ENCODE measurements at places on chromosomes 11 and 22.

- DNase-seq: no peak
These were observed 45.5 kb downstream of the MUC6 start for GRCh38 chr11:991034-991433.

GRCh38 chr22:48147831-48148230, 1385.4 kb downstream of the TBC1D22A start:
- DNase-seq: no peak

GRCh38 chr11:133900176-133901105, 55.1 kb upstream of the SPATA19 start:
- no peak for DNase-seq

- no peak for DNase-seq
These were observed 19.9 kb upstream of the APOA1 start for GRCh38 chr11:116857316-116857715.

DNA sequence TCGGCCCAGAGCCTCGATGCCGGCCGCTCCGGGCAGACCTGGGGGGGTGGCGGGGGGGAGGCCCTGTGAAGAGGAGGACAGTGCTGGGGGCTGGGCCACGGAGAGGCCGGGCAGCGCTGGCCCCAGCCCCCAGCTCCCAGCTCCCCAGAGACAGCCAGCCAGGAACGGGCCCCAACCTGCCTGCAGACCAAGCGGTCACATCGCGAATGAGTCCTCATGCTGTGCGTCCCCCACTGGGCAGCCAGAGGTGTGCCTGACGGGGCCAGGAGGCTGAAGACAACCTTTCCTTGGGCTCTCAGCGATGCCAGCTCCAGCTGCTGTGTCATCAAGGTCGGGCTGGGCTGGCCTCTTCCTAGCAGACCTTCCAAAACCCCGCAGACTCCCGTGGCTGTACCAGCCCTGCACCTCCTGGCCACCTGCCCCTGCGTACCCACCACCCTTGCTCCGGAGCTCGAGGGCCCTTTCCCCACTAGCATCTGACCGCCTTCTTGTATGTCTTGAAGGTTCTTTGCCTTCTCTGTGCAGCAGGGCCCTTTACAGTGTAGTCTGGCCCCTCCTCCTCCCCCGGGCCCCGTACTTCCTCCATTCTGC, 88.4 kb downstream of the CDKN1C start:
- DNase-seq: no peak

- peak; percentile 81 for DNase-seq
These were observed at the start of gene TOMM22 for GRCh38 chr22:38681582-38682335. Gene TOMM22 (plus strand): TSS chr22:38681957. CDS start chr22:38681979, 22 bp downstream.

- no peak for DNase-seq
These were observed 42.1 kb upstream of the MYEOV start for GRCh38 chr11:69251639-69252489.

GRCh38 chr11:22336587-22336986, 1.6 kb upstream of the SLC17A6 start:
- no peak for DNase-seq

GRCh38 chr11:61019832-61020405, 48.4 kb downstream of the CD6 start:
- no peak for DNase-seq

DNA sequence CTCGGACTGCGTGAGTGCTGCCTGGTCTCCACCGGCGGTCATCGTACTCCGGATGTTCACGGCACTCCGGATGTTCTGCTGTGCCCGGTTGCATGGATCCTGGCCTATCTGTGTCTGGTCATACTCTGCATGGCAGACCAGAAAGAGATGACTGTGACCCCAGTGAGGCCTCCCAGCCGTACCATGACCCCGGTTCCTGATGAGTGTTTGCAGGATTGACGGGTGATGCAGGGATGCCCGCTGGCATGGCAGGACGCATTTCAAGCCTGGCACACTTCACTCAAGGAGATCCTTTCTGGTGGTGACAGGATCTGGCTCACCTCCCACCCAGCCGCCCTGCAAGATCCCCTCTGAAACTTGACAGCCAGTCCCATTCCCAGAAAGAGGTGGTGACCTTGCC, 6.3 kb downstream of the GLB1L2 start:
- DNase-seq: no peak

GRCh38 chr11:66336234-66337102, at the start of gene RIN1:
Gene RIN1 (minus strand): TSS chr11:66336434. CDS start chr11:66336402, 32 bp downstream.
- DNase-seq: no peak

DNA sequence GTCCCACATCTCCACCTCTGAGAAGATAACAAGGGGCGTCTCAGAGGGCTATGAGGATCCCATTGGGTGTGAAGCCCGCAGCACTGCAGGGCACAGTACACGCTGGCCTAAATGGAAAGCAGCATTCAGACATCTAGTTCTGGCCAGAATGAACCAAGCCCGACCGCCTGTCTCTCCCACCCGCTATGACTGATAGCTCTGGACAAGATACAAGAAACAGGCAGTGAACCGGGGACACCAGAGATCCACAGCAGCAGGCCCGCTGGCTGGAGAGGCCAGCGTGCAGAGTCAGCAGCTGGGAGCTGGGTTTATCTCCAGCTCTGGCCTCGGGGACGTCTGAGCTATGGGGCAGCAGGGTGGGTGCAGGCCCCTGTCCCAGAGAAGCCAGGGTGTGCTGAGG, 9.6 kb downstream of the CERK start:
- no peak for DNase-seq

DNA sequence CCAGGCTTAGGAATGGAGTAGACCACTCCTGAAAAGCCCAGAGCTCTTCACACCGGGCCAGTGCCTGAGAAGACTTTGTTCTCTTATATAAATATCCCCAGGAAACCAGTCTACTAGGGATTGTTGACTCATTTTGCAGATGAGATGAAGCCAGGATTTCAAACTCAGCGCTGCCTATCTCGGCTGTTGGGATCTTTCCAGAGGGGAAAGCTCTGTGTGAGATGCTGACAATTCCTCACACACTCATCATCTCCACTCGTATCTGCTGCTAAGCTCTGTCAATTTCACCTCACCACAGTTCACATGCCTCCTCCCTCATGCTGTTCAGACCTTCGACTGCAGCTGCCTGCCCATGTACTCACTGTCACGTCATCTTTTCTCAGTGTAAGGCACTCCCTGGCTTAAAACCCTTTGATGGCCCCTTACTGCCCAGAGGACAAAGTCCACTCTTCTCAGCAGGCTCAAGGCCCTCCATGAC, 12.5 kb downstream of the USH1C start:
- DNase-seq: no peak

- DNase-seq: no peak
These were observed 4.7 kb downstream of the TNNT3 start for GRCh38 chr11:1924181-1924580.

- no peak for DNase-seq
These were observed 41.0 kb upstream of the RASSF10 start for GRCh38 chr11:12968101-12968500.

GRCh38 chr11:74642912-74643311, 50.5 kb downstream of the POLD3 start:
- DNase-seq: no peak

- no peak for DNase-seq
These were observed 41.1 kb upstream of the CHRNA10 start for GRCh38 chr11:3712274-3712673.

- no peak for DNase-seq
These were observed 20.3 kb upstream of the PHF21A start for GRCh38 chr11:46141597-46141996.

- DNase-seq: no peak
These were observed 466.5 kb downstream of the FAM181B start for GRCh38 chr11:82267186-82267585.

- no peak for DNase-seq
These were observed 46.2 kb downstream of the IGF2 start for GRCh38 chr11:2092956-2093412.

DNA sequence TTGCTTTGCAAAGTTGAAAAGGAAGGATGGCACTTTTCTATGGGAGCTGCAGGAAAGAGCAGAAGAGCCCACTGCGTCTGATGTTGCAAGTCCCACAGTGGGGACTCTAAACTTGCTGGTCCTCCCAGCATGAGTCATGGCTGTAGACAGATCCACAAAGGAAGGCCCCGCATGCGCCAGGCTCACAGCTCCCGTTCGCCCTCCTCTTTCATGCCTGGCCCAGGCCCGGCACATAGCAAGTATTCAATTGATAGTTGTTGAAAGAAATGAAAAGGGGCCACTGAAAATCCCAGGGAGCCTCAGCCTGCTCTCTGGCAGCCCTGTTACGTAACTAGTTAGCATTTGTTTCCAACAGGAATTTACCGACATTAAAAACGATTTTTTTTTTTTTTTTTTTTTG, 18.9 kb downstream of the AP1B1 start:
- DNase-seq: no peak

- DNase-seq: no peak
These were observed 634.1 kb downstream of the TBC1D22A start for GRCh38 chr22:47396515-47396914.

Data from stimulated activated CD4-positive, alpha-beta T cell treated with anti-CD3 and anti-CD28 coated beads, TNF-alpha, amount 100 ng/mL, for 24 hours (primary cell).